Mammary microvascular endothelial cell (primary cell): ENCODE measurements at places on chromosomes 4 and X. TPM values are rescaled to one million over a fixed set of nuclear protein-coding genes. Genes with fewer than 3 reads are reported as not detected.

RAB41 gene
- total RNA-seq = not detected in 2 replicates

TMSB15C gene
- 0.40 and 1.3 TPM in 2 replicates for total RNA-seq

ARR3 gene
- total RNA-seq = not detected in 2 replicates

AGA gene
- total RNA-seq = 17.1 and 29.3 TPM in 2 replicates

SPANXN4 gene
- total RNA-seq = not detected in 2 replicates

NPNT gene
- total RNA-seq = 0.59 and 0.67 TPM in 2 replicates

TLR3 gene
- 8.1 and 9.6 TPM in 2 replicates for total RNA-seq

TREX2 gene
- 2.2 TPM in 1 of 2 replicates, not detected in the other for total RNA-seq

CT47B1 gene
- not detected in 2 replicates for total RNA-seq

TBX22 gene
- total RNA-seq = not detected in 2 replicates

SHOX gene
- under 0.01 and 0.10 TPM in 2 replicates for total RNA-seq

PIR gene
- total RNA-seq = 53.2 and 53.5 TPM in 2 replicates

RXFP1 gene
- total RNA-seq = not detected in 2 replicates

FUNDC1 gene
- total RNA-seq = 14.2 and 16.5 TPM in 2 replicates

TMPRSS11F gene
- total RNA-seq = not detected in 2 replicates

TAF7L gene
- 1.00 and 1.1 TPM in 2 replicates for total RNA-seq

FGF5 gene
- total RNA-seq = 0.20 and 0.59 TPM in 2 replicates

DCAF4L1 gene
- under 0.01 and 0.30 TPM in 2 replicates for total RNA-seq

HTRA3 gene
- 2.3 and 6.3 TPM in 2 replicates for total RNA-seq

WDR1 gene
- total RNA-seq = 496 and 558 TPM in 2 replicates

GASK1B gene
- 37.8 and 39.0 TPM in 2 replicates for total RNA-seq

VCX2 gene
- total RNA-seq = not detected in 2 replicates

APLN gene
- total RNA-seq = 567 and 583 TPM in 2 replicates

KDM6A gene
- total RNA-seq = 11.1 and 12.1 TPM in 2 replicates

UXT gene
- total RNA-seq = 122 and 141 TPM in 2 replicates

CDS1 gene
- total RNA-seq = under 0.01 TPM in 1 of 2 replicates, not detected in the other

SSX2B gene
- not detected in 2 replicates for total RNA-seq

RADX gene
- total RNA-seq = 0.20 and 0.33 TPM in 2 replicates

KDM5C gene
- total RNA-seq = 61.3 and 73.7 TPM in 2 replicates

INPP4B gene
- total RNA-seq = 2.6 and 4.7 TPM in 2 replicates

FBXW7 gene
- 23.0 and 25.2 TPM in 2 replicates for total RNA-seq

NPY2R gene
- not detected in 2 replicates for total RNA-seq

TRIM75 gene
- not detected in 2 replicates for total RNA-seq

DSPP gene
- total RNA-seq = not detected in 2 replicates

ITGB1BP2 gene
- total RNA-seq = 0.20 and 1.00 TPM in 2 replicates

PLRG1 gene
- total RNA-seq = 61.5 and 68.1 TPM in 2 replicates

LDB2 gene
- total RNA-seq = 39.4 and 46.4 TPM in 2 replicates

ERCC6L gene
- total RNA-seq = 6.7 and 7.9 TPM in 2 replicates

CLDN34 gene
- total RNA-seq = 1.3 TPM in 1 of 2 replicates, not detected in the other

GIMD1 gene
- total RNA-seq = not detected in 2 replicates

UBA6 gene
- 59.7 and 87.9 TPM in 2 replicates for total RNA-seq

TKTL1 gene
- total RNA-seq = 0.07 and 0.44 TPM in 2 replicates

TCEAL7 gene
- 1.2 and 5.3 TPM in 2 replicates for total RNA-seq

DRD5 gene
- total RNA-seq = not detected in 2 replicates

AFAP1 gene
- 62.0 and 68.4 TPM in 2 replicates for total RNA-seq

CASP6 gene
- 26.6 and 34.4 TPM in 2 replicates for total RNA-seq

IGSF1 gene
- total RNA-seq = not detected in 2 replicates

LRCH2 gene
- 2.9 and 3.3 TPM in 2 replicates for total RNA-seq

ATP5ME gene
- 188 and 213 TPM in 2 replicates for total RNA-seq

MTM1 gene
- total RNA-seq = 7.8 and 8.4 TPM in 2 replicates

REPS2 gene
- 1.00 and 2.6 TPM in 2 replicates for total RNA-seq

ABCG2 gene
- total RNA-seq = 5.3 and 6.0 TPM in 2 replicates

DUX4 gene
- not detected in 2 replicates for total RNA-seq
